ENCODE measurements at places on chromosomes 11 and 22.

- no peak for DNase-seq
Measured at GRCh38 chr11:119681361-119681910, 47.6 kb downstream of the NECTIN1 start.

GRCh38 chr11:113526521-113526920 lies 51.3 kb upstream of the DRD2 start:
- DNase-seq, result no peak

DNA sequence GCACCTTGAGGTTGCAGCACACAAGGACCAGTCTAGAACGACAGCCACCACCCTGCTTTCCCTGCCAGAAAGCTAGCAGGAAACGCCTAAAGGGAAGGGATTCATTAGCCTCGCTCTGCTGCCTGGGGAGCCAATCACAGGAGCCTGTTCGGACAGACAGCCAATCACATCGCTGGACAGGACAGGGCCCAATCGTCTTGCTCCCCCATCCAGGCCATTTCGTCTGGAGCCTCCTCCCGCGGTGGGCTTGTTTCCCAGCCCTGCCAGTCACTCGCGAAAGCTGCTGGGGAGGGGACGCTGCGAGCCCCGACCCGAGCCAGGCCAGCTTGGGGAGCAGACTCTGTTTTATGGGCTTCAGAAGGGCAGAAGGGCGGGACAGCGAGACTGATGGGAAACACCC lies 79.8 kb upstream of the NCAM1 start:
- DNase-seq, result no peak

- no peak for DNase-seq
Measured at GRCh38 chr11:83744620-83745192, 458.5 kb upstream of the CCDC90B start.

DNA sequence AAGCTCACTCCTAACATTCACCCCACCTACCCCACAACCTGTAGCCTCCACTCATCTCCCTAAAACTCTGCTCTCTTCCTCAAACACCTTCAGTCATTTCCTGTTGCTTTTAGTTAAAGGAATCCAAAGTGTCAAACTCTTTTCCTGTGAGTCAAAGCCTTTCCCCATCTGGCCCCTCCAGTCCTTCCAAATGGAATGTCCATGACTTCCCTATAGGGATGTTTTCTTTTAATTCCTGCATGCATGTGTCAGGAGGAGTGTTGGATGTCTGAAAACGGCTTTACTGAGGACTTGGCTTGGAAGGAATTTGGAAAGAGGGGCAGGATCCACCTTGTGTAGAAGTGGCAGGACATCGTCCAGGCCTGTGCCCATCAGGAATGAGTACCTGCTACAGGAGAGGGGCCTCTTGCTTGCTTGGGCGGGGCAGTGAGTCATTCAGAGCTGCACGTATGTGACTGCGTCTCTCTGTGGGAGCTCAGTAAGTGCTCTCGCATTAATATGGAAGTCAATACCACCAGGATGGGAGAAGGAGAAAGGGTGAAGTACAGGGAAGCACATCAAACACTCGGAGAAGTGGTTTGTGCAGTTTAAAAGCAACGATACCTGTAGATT lies 491.9 kb downstream of the OPCML start:
- no peak for DNase-seq

DNA sequence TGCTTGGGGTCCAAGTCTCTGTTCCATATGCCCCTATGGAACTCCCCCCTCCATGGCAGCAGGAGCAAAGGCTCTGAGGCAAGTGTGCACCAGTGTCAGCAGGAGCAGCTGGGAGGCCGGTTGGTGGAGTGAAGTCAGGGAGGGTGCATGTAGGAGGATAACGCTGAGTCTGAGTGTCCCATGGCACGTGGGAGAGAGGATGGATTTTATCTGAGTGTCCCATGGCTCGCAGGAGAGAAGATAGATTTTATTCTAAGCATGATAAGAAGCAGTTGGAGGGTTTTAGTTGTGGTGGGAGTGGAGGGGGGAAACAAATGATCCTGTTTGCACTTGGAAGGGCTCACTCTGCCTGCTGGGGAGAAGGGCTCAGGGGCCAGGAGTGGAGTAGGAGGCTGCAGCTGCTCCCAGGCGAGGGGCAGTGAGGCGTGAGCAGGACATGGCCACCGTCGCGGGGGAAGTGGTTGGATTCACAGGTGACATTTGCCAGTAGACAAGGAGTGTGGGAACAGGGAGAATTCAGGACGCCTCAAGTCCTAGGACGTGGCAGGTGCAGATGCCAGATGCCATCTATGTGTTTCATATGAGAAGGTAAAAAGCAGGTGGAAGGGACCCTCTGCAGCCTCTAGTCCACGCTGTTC lies 33.6 kb upstream of the PARVG start:
- DNase-seq, result no peak

DNA sequence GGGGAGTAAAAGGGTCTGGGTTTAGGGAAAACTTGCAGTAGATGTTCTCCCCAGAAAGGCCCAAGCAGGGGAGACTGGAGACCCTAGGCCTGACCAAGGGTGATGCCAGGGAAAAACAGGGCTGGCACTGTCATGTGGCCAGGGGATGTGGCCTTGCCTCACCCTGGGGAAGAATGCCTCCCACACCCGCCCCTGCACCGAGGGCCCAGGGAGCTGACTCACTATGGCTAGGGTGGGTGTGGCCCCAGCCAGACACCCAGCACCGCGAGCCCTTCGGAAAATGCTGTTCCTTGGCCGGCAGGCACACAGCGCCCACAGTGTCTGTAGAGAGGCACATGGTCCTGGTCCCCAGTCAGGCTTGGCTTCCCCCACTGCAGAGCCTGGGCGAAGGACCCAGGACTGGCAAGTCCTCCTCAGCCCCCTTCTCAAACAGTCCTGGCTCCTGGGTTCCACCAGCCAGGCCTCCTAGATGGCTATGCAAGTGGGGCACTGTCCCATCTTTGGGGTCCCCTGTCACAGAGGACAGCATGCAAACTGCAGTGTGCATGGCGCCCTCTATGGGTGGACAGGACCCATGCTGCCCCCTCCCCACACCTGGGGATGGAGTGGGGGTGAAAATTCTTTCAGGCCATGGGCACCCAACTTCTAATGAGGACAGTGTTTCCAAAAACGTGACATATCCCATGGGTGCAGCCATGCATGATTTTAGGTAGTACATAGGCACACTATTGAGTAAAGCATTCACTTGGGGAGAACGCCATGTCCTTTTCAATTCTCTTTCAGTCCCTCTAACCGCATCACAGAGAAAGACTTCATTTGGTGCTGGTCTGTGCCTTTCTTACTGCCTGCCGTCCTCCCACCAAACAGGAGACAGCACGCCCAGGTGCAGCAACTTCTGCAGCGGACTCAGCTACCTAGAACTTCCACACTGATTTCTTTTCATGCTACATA lies 15.2 kb downstream of the TMPRSS5 start:
- DNase-seq, result no peak

- DNase-seq, result no peak
Measured at GRCh38 chr11:112478806-112479205, 218.1 kb upstream of the PLET1 start.

DNA sequence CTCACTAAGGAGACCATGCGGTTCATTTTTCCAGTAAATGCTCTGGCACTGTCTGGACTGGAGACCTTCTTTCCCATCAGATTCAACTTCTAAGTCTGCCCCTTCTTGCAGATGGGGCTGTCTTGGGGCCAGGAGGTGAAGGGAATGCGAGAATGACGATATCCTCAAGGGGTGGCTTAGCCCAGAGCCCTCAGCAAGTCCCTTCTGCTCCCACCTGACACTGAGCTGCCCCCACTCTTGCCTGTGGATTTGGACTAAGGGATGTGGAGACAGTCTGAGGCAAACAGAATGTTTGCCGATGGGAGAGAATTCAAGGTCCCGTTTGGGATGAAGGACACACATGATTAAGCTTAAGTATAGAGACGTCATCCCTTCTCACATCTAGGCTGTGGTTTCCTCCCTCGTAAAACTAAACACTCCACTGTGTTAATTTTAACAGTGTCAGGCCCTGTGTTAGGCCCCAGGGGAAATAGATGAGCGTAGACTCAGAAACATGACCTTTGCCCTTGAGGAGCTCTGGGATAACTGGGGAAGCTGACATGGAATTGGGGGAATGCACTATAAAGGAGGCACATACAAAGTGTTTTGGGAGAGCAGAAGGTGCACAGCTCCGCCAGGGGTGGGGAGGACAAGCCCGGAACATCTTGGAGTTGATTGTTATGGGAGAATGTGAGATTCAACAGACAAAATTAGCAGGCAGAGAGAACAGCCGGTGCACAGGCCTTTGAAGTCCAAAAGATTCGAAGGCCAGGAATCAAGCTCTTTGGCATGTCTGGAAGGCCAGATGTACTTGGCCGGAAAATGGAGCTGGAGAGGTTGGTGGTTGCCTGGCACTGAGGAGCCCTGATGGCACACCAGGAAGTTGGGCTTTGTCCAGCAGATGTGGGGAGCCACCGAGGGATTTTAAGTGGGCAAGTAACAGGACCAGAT lies 71.6 kb downstream of the ST3GAL4 start:
- no peak for DNase-seq

DNA sequence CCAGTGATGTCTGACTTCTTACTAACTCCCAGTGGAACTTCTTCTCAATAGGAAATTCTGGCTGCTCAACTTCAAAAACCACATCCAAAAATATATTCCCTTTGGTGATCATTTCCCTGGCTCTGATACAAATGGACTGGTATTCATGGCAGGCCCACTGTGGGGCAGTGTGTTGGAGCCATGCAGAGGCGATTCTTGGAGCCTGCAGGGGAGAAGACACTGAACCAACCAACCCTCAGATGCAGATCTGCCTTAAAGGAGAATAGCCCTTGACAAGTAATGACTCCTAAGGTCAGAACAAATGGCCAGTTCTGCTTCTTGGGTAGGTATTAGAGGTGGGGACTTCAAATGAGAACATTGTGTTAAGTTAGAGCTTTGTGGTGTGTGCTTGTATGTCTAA lies 12.2 kb downstream of the OR4D9 start:
- no peak for DNase-seq

GRCh38 chr11:95108671-95109551 lies 19.3 kb downstream of the ENDOD1 start:
- DNase-seq, result no peak

GRCh38 chr11:110614031-110614430 lies 98.2 kb downstream of the ARHGAP20 start:
- no peak for DNase-seq

DNA sequence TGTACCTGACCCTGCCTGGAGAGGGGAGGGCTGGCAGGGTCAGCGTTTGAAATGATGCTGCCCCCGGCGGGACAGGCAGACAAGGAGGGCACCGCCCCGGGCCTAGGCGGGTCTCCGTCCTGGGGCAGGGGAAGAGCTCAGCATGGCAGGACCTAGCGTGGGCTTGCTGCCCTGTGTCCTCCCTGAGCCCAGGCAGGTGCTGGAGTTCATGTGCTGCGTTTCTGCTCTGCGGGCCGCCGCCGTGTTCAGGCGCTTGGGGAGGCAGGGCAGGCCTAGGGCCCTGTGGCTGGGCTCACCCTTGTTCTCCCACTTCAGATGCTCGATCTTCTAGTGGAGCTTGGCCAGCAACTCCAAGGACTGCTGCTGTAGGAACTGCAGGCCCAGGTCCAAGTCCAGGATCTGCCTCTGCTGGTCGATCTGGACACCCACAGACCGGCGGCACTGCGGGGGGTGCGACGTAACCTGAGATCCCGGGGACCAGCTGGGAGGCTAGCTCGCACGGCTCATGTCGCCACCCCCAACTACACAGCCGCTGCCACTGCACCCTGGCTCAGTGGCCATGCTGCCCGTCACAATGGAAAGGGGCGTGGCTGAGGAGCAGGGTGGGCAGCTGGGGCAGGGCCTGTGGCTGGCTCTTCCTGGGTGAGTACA lies 84.4 kb downstream of the MED15 start:
- no peak for DNase-seq

DNA sequence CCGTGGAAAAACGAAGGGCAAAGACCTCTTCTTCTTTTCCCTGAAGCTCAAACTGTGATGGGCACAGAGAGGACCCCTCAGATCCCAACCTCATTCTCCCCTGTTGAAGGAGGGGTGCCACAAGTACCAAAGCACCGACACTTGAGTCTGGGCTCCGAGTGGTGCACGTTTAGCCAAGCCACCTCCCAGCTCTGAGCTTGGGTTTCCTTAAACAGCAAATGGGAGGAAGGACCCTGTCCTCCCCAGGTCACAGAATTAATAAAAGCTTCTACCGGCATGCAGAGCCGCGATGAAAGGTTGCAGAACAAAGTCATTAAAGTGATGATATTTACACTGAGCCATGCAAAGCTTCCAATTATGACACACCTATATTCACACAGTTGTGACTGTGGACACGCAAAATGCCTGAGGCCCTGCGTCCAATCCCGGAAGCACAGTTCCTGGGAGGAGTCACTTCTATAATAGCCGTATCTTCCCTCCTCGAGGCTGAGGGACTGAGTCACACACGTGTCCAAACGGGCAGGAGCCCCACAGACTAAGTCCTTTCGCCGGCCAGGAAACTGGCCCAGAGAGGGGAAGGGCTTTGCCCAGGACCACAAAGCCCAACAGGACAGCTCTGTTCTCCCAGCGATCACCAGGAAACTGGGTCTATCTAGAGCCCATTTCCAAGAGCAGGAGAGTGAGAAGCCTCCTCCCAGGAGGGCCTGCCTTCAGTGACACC lies 922 bp upstream of the CSNK1E start:
- DNase-seq, result no peak

GRCh38 chr11:99257131-99257530 lies 236.4 kb downstream of the CNTN5 start:
- no peak for DNase-seq

GRCh38 chr22:41909310-41910049 lies 5.4 kb downstream of the SHISA8 start:
- no peak for DNase-seq

DNA sequence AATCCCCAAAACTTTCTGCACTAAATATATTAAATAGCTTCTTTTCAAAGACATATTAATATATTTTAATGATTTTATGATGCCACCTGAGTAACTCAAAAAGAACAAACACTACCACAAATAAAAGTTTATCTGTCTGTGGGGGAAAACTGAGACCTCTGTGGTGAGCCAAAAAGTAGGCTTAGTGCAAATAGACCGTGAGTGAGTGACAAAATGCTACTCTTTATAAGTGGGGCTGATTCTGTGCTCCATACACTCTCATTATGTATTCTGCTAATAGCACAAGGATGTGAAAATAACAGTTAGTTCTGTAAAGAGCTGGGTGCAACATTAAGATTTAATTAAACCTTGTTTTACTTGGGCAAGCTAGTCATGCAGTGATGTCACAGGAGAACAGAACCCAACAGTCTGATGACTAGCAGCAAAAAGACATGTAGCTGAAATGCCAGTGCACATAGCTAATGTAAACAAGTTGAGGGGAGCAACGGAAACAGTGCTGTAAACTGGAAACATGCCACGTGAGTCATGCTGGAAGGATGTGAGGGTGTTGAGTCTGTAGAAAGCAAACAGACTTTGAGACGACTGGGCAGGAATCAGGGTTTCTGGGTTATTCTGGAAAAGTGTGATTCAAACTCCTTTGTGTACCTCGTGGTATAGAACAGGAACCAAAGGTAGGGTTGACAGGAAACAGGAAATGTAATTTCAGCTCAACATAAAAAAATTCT lies 1130.4 kb downstream of the LRRC4C start:
- DNase-seq, result no peak

DNA sequence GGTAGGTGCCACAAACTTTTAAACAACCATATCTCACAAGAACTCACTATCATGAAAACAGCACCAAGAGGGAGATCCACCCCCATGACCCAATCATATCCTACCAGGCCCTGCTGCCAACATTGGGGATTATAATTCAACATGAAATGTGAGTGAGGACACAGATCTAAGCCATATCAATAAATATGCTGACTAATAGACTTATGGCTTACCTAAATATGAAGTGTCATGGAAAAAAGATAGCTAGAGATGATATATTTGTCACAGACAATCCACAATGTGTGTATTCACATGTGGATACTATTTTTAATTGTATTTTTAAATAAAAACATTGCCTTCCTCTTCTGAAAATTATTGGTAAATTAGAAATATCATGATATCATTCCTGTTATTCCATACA lies 38.2 kb upstream of the RAB38 start:
- DNase-seq, result no peak

- no peak for DNase-seq
Measured at GRCh38 chr22:42300259-42301076, 30.0 kb upstream of the TCF20 start.
